Natural killer cell treated with Interleukin-12 subunit alpha and Interleukin-12 subunit beta and Interleukin-15 and Interleukin-18, amount 100 ng/mL, for 72 hours (primary cell): ENCODE measurements at places on chromosomes 1 and 21. TPM values are rescaled to one million over a fixed set of nuclear protein-coding genes. Genes with fewer than 3 reads are reported as not detected.

DNA sequence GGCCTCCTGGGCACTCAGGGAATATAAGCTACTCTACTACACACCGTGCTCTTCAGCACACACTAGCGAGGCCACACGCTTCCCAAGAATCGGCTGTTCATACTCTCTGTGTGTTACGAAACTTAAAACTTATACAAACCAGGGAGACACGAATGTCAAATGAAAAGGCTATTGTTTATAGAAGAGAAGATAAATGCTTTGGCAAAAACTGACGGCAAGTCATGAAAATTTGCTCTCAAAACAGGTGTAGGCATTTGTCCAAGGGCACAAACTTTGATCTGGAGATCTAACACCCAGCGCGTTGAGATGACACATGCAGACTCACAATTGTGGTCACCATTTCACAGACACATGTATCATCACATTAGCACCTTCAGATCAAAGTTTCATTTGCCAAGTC is 46.1 kb downstream of the USP48 start:
- no peak for DNase-seq

- DNase-seq = no peak
These were observed 130.8 kb downstream of the BEND5 start for GRCh38 chr1:48645883-48646282.

- DNase-seq = no peak
These were observed 140.0 kb downstream of the SPATA46 start for GRCh38 chr1:162236618-162237017.

Gene NTMT2
- not detected for total RNA-seq

Gene AGMAT
- total RNA-seq = 3.4 TPM

Gene ADCY10
- 0.33 TPM for total RNA-seq
